GM23248 (cell line): ENCODE measurements at places on chromosomes 2 and 18. TPM values are rescaled to one million over a fixed set of nuclear protein-coding genes. Genes with fewer than 3 reads are reported as not detected.

Gene TAF4B
- polyA plus RNA-seq, result 1.5 and 1.6 TPM in 2 replicates

GRCh38 chr2:237885931-237886684 lies 26.7 kb downstream of the RAMP1 start:
- DNase-seq, result no peak

GRCh38 chr18:70288171-70288850 lies 534 bp upstream of the SOCS6 start:
- DNase-seq, result peak; percentile 74

Gene CTAGE1
- 0.06 TPM in 1 of 2 replicates, not detected in the other for polyA plus RNA-seq

DNA sequence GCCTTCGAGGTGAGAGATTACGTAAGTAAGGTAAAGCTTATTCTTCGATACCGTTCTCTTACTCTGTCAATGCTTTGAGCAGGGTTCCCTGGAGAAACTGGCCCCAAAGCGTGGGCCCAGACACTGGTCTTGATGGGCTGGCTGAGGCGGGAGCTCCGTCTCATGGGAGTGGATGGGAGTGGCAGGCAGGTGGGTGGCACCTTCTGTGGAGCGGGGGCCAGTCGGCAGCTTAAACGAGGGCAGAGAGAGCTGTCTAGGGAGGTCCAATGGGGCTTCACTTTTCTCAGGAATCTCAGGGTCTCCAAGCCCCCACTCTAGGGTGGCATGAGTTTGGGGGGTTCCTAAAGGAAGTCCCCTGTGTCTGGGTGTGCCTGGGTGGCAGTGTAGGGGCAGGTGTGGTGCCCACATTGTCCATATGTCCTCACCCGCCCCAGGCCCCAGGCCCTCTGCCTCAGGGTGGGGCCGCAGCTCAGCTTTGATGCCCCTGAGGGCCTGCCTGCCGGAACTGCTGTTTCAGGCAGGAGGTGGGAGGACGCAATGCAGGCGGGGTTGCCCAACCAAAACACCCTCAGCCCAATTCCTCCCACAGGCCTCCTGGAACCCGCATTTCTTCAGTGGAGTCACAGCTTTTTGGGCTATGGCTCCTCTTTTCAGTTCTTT lies 32.5 kb upstream of the FOSL2 start:
- DNase-seq, result no peak

GRCh38 chr18:4017480-4017879 lies 437.6 kb downstream of the DLGAP1 start:
- DNase-seq, result peak; percentile 20

Gene OSBPL1A
- 14.9 TPM in 2 replicates for polyA plus RNA-seq

- peak; percentile 11 for DNase-seq
Observed at GRCh38 chr2:48860380-48860779, 104.9 kb upstream of the LHCGR start.

DNA sequence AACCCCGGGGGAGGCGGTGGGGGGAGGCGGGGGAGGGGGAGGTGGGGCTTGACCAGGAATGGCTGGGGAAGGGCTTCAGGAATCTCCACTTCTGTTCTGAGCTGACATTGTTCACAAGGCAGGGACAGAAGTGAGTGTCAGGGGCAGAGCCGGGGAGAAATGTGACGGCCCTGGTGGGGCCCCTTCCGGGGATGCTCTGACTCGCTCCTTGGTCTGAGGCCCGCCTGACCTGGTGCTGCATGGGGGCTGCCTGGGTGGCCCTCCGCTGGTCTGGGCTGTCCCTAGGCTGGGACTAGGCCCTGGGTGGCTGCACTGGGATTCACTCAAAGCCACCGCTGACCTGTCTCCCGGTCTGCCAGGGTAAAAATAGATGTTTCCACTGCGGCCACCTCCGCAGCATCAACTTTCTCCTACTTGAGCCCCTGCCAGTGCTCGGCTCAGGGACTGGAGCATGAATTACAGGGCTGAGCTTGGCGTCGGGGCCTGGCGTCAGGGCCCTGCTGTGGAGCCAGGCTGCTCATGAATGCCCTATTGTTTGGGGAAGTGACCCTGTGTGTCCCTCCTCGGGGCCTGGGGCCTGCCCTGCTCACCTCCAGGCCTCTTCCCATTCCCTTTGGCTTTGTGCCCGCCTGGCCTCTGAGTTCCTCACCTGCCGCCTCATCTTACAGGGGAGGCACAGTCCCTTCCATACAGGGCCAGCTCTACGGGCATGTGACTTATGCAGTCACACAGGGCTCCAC lies 247.5 kb downstream of the DYSF start:
- peak; percentile 80 for DNase-seq

DNA sequence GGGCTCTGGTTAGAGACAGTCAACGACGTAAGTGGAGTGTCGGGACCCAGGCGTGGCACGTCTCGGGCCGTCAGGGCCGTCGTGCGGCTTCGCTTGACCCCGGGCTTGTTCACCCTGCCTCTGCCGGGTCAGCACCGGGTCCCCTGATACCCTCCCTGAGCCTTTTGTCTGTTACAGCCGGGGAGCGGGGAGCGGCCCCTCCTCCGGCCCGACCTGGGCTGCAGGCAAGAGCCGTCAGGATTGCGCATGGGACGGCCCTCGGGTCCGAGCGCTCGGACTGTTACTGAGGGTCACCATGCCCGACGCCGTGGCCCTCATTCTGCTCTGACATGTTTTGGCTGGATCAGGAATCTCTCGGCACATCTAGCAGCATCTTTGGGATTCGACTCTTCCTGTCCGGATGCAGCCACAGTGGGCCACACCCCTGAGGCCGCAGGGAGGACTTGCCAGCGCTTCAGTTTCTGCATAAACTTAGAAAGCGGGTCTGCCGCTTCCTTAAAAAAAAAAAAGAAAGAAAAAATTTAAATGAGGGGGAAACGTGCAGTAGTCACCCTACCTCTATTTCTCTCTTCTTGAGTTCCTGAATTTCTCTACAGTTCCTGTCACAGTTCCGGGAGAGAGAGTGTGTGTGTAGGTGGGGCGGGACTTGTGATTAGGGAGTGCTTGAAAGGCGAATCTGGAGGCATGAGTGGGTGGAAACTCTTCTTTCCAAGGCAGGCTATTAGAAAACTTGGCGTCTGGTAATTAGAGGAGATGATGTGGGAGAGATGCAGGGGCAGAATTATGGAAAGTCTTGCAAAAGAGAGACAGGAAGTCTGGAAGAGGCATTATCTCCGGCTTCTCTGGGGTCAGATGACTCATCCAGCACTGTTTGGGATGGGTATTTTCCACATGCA lies 909 bp downstream of the TMEM87B start:
- peak; percentile 95 for DNase-seq

DNA sequence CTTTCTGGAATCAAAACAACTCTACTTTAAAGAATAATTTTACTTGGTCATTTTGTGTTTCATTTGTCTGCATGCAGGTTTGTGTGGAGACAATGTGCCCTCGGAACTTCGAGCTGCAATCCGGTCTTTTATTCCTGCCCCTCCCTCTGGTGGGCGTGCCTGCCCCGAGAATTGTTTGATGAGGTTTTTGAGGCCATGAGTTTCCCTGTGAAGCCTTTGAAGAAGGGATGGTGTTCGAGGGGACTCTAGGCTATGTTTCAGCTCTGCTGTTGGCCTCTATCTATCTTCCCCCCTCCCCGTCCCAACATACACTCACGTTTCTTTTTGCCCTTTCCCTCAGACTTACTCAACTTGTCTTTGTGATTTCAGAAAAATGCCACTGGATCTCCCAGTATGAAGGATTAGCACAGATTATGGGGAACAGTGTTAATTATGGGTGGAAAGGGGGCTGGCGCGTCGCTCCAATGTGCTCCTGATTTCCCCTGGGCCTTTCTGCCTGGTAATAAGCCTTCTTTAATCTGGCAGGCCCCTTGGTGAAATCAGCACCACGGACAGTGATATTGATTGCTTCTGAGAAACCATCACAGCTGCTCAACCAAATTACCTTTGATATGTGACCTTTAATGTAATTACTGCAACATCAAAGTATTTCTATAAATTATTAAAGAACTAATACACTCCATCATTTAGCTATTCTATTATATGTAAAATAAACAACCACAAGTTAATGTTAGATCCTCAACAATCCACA lies 82.2 kb downstream of the CELF4 start:
- peak; percentile 43 for DNase-seq

DNA sequence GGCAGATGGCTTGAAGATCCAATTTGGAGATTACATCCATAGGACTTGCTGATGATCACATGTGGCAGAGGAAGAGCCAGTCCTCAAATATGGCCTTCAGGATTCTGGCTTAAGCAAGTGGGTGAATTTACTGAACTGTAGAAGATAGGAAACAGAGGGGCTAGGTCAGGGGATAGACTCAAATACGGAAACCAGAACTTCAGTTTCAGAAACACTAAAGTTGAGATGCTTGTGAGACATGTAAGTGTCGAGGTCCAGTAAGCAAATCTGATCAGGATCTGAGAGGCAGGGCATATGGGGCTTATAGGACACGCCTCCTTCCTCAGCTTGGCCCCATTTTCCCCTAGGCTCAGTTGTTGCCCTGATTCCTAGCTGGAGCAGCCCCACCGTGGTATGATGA lies 107.7 kb downstream of the LBH start:
- DNase-seq, result no peak

- no peak for DNase-seq
Observed at GRCh38 chr18:33682436-33682835, 104.4 kb downstream of the ASXL3 start.

DNA sequence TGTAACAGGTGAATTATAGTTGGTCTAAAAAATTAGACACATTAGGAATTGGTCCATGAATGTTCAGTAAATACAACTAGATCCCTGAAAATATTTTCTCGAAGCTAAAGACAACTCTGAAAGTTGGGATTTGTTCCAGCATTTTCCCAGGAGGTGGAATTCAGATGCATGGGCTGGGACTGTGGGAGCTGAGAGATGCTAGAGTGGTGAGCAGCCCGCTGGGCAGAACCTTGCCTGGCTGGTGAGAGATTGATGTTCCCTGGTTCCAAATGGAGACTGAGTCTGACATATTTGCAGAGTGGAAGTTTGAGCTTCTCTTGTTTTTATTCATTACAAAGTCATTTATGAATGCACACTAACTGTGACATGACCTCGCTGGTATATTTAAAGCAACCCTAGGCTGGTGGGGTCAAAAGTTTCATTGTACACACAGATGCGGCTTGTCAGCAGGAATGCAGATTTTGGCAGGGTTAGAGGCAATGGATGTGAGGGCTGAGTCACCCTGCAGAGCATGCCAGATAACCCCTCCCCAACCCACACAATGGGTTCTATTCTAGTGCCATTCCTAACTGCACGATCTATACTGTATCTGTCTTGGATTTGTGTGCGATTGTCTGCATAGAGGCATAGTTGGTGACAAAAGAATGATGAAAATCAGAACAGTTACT lies 23.5 kb upstream of the TMEM178A start:
- peak; percentile 81 for DNase-seq

GRCh38 chr2:44745922-44746766 lies 195.4 kb upstream of the SIX3 start:
- DNase-seq, result no peak

Gene ZNG1B
- 69.2 and 73.5 TPM in 2 replicates for polyA plus RNA-seq

- DNase-seq, result no peak
Observed at GRCh38 chr2:65622499-65622898, 190.1 kb upstream of the SPRED2 start.

- no peak for DNase-seq
Observed at GRCh38 chr2:45622336-45623075, 11.4 kb upstream of the SRBD1 start.

DNA sequence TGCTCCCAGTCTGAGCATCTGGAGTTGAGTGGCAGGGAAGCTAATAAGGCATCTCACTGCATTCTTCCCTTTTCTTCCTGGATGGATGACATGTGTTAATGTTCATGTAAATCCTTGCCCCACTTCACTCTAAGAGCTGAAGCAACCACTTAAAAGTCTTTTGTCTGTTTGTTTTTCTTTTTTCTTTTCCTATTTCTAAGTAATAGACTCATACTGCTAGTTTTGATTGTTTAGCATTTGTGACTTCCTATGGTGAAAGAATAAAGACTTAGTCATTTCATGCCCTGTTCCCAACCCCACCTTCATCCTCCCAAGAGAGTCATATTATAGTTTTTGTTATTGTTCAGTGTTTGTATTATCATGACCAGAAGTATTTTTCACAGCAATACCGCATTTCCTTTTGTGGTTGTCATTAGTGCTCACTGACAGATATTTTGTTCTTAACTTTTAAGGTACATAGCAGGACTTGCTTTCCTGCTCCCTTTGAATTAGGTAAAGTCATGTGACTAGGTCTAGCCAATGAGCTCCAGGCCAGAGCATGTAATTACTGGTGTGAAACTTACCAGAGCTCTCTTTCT lies 18.1 kb upstream of the SPP2 start:
- DNase-seq, result peak; percentile 78

- no peak for DNase-seq
Observed at GRCh38 chr2:101403745-101404144, 16.4 kb upstream of the CREG2 start.

Gene ARHGAP15
- 0.10 TPM in 1 of 2 replicates, not detected in the other for polyA plus RNA-seq

Gene DIPK1C
- polyA plus RNA-seq, result not detected in 2 replicates

- no peak for DNase-seq
Observed at GRCh38 chr2:98559581-98559980, 48.7 kb downstream of the COA5 start.

GRCh38 chr18:43934322-43934721 lies 657.0 kb upstream of the SYT4 start:
- no peak for DNase-seq

Gene FHOD3
- 1.4 and 1.6 TPM in 2 replicates for polyA plus RNA-seq

Gene EVA1A
- 145 and 149 TPM in 2 replicates for polyA plus RNA-seq

GRCh38 chr2:174787487-174788205 lies 23.4 kb upstream of the CHRNA1 start:
- DNase-seq, result peak; percentile 99

Gene GAD1
- polyA plus RNA-seq, result 0.49 and 0.81 TPM in 2 replicates

- DNase-seq, result peak; percentile 49
Observed at GRCh38 chr2:104852090-104852666, 1.7 kb upstream of the POU3F3 start.

- no peak for DNase-seq
Observed at GRCh38 chr2:72139874-72140620, 7.6 kb downstream of the CYP26B1 start.

GRCh38 chr18:48997681-48997984 lies 46.9 kb upstream of the SMAD7 start:
- no peak for DNase-seq

DNA sequence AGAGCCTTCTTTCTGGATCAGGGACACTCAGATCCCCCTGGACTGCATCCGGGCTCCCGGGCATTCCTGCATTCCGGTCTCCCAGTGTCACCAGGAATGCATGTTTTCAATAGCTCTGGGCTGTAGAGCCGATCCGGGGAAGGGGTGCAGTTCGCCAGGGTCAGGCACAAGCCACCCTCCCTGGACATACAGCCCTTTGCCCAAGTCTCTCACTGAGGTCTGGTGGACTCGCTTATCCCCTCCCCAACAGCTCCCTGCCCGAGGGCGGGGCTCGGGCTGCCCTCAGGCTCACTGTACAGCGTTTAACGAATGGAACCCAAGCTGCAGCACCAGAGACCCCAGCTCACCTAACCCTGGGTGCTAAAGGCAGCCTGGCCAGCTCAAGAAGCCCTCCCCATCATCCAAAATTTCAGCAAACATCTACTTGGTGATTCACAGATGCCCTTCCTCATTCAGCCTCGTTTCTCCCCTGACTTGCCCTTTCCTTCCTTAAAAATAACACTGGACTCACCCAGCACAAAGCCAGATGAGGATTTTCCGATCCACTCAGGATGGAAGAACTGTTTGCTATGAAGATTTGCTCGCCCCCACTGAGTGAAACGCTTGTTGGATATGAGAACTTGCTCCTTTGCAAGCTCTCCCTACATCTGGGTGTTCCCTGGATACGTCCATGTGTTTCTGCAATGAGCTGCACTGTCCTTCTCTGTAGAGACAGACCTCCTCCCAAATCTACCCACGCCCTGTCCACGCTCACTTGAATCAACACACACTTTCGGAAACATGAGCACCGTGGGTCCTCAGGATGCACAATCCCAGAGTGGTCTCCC lies 58.1 kb downstream of the PXDN start:
- DNase-seq, result no peak

Gene NAGK
- 136 and 142 TPM in 2 replicates for polyA plus RNA-seq

- DNase-seq, result no peak
Observed at GRCh38 chr2:173931751-173932150, 33.4 kb downstream of the SP3 start.

Gene D2HGDH
- polyA plus RNA-seq, result 8.3 and 9.7 TPM in 2 replicates

GRCh38 chr2:33291278-33292013 lies 185.0 kb upstream of the RASGRP3 start:
- DNase-seq, result peak; percentile 73
